Hippocampal formation (tissue), 2 donors: ENCODE measurements at places on chromosomes 4 and X.

GRCh38 chr4:4818415-4819212, 40.9 kb upstream of the MSX1 start:
- DNase-seq: no peak

GRCh38 chr4:151666501-151666900, 94.3 kb downstream of the GATB start:
- DNase-seq: no peak

DNA sequence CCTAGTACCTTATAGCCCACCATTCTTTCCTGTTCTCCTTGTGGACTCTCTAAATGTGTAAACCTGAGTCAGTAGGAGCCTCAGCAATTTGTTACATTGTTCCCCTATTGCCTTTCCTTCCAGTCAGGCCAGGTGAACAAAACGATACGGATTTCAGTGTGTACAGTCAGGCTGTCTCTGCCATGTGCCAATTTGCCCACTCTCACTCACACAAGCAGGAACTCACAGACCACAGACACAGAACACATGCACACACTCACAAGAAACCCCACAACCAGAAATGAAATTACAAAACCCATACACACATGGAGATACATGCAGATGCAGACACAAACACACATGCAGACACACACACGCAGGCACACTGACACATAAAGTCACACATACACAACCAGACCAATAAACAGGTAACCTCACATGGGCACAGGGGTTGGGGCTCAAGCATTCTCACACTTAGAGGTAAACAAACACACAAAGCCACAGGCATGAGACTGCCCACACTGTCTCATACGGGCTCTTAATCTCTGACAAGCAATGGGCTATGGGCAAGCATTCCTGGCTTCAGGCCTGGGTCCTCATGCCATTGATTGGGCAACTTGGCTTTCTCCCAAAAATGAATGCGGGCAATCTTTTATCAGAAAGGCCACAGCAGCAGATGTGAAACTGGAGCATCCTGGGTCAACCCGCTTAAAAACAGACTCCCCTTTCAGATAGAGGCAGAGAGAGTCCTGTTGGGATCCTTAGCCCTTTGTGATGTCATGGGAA, 68.7 kb downstream of the NBDY start:
- DNase-seq: no peak

DNA sequence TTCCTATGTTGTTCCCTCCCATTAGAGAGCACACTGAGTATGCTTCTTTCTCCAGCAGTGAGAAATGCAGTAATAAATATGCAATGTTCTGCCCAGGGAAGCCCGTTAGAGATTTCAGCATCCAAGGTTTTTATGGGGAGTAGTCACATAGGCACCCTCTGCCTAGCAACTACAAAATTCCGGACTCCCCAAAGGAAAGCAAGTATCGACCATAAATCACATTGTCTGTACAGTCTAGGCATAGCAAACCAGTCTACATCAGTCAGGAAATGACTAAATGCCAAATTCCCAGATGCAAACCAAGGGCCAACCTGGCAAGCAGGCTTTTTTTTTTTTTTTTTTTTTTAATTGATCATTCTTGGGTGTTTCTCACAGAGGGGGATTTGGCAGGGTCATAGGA, 34.8 kb downstream of the GPR101 start:
- no peak for DNase-seq

GRCh38 chr4:119286377-119287002, 35.4 kb downstream of the FABP2 start:
- DNase-seq: no peak

DNA sequence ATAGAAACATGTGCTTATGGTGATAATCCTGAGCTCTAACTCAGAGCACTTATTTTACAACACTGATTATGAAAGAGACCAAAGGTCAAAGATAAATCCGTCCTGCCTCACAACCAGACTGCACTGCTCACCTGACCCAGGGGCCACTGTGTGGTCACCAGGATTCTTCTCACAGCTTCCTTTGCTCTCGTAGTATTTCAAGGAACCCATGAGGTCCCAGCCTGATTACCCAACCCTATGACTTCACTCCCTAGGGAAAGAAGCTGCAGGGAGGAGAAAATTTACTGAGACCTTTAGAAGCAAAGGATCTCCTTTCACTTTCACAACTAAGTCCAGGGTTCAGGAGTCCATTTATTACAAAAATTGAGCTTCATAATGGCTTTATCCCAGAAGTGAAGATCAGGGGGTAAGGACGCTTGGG, 9.6 kb downstream of the SLC25A5 start:
- no peak for DNase-seq

DNA sequence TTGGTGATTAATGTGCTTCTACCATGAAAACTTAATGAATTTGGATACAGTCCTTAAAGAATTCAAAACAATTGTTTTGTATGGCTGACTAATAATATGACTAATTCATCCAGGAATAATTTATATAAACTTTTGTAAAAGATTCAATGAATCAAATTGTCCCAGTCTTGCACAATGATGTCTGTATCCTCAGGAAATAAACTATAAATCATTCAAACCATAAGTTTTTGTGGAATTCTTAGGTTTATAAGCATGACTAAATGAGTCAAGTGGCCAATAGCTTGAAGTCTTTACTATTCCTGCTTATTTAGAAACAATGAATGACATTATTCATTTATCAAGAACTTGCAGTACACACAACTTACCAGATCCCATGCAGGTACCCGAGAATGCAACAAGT, 935.0 kb upstream of the INTU start:
- DNase-seq: no peak

- peak; percentile 12 for DNase-seq
These were observed 35.9 kb upstream of the LRAT start for GRCh38 chr4:154707877-154708276.

GRCh38 chr4:127922226-127922625, 41.5 kb downstream of the PLK4 start:
- no peak for DNase-seq

DNA sequence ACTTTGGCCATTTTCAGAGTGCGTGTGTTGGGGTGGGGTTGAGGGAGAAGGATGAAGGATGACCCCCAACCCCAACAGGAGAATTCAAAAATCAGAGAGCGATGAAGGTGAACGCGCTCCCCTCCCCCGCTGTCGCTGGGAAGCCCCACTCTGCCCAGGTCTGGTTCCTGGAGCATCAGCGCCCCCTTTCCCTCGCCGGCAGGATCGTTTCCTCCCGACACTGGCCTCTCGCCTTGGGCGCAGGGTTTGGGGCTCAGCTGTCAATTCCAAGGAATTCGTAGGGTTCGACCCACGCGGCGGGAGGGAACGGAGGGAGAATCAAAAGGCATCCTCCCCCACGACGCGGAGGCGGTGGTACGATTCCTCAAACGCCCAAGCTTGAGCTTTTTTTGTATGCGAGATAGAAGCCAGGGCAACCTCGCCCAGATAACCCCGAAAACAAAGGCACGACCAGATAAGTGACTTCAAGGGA, 1.0 kb upstream of the PDGFRA start:
- DNase-seq: no peak

DNA sequence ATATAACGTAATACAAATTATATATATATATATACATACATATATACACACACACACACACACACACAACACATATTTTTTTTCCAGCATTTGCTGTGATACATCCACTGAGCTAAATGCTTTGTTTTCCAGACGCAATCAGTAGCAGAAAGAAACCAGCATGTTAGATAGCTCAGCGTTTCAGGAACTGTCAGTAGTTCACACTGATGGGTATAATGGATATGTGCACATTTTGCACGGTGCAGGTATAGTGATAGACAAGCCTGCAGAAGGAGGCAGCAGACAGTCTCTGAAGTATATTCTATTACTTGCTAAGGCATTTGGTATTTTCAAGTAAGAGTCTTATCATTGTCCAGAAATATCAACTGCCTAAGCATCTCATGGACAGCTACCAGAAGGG, 741.6 kb upstream of the HS3ST1 start:
- no peak for DNase-seq

DNA sequence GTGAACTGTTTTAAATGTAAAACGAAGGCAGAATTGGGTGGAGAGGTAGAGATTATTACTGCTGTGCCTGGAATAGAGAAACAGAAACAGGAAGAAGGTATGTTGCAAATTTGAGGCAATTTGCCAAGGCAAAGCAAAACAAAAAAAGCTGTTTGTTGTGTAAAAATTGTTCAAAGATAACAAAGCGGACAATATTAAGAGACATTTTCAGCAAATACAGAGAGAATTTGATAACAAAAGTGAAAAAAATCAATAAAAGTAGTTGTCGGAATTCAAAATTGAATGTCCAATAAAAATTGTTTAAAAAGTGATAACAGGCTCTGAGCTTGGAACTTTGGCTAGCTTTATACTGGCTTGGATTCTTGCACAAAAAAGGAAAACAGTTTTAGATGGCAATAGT, 14.4 kb upstream of the SMS start:
- DNase-seq: no peak

DNA sequence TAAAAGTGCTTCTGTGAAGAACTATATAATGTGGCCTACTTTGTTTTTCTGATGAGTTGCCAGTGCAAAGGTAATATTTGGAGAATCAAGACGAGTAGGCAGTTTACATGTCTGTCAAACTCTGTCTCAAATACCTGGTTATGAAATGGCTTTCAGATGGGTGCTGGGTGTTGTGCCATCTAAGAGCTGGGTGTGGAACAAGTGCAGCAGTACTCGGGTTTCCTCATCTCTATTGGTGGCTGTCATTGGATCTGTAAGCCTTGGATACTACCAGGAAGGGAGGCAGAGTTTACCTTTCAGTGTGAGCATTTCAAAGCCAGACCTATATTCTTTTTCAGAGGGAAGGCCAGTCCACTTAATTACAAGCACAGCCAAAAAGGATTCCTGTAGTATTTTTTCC, 37.2 kb downstream of the MTM1 start:
- DNase-seq: no peak

- DNase-seq: no peak
These were observed 158.3 kb downstream of the AFAP1 start for GRCh38 chr4:7781366-7781765.

DNA sequence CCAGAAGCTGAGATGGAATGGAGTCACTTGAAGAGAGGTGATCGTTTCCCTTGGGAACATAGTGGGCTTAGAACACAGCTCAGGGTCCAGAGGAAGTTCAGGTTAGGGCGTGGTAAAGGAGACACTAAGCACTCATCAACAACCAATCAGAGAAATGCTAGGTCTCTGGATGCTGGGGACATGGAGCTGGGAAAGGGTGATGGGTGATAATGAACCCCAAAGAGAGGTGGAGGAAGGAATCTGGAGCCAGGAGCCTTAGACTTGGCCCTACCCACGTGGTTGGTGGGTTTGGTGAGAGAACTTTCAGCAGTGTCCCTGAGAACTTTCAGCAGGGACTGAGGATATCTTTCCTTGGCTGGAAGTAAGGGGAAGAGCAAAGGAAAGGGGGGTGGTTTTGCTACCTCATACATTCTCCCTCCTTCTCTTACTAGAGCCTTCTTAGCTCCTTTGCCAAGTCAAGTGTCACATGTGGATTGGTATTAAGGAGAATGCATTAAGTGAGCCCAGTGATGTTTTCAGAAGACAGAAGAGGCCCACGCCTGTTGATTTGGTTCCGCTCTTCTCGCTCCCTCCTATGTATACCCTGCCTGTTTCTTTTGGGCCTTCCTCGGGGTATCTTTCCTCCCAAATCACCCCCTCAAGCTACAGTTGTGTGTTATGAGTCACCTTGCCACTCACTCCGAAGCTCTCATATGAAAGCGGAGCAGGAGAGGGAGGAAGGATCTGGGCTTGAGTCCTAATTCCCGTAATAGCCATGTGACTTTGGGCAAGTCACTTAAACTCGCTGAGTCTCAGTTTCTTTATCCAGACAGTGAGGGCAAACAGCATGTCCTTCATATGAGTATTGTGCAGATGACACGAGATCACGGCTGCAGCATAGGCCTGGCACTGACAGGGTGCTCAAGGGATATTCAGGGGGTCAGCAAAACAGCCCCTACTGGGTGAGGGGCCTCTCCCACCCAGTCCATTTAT, 63.1 kb downstream of the TSC22D3 start:
- no peak for DNase-seq

DNA sequence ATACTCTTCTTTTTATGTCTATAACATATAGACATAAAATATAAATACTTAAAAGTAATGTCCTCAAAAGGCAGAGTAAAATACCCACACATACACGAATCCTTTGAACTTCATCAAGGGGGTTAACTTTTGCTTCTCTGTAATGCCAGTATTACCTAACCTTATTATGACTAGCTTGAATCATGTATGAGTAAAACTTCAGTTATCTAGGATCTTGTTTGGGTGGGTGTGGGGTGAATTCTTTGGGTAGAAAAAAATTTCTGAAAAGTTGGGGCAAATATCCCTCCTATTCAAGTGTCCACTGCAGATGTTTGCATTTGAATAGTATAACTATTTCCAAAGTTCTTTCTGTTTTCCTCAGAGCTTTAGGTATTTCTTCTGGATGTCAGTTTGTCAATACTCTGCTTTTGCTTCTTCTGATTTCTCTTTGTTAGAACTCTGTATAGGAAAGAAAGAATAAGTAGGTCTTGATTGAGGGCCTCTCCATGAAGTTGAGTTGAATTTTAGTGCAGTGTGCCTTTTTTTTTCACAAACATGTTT, 173.8 kb downstream of the ADGRL3 start:
- DNase-seq: no peak

GRCh38 chrX:9298221-9298620, 166.6 kb upstream of the TBL1X start:
- no peak for DNase-seq

- DNase-seq: peak; percentile 70
These were observed 220.4 kb downstream of the SPRY1 start for GRCh38 chr4:123616951-123617461.

GRCh38 chrX:150454083-150454482, 91.0 kb downstream of the MAMLD1 start:
- no peak for DNase-seq

DNA sequence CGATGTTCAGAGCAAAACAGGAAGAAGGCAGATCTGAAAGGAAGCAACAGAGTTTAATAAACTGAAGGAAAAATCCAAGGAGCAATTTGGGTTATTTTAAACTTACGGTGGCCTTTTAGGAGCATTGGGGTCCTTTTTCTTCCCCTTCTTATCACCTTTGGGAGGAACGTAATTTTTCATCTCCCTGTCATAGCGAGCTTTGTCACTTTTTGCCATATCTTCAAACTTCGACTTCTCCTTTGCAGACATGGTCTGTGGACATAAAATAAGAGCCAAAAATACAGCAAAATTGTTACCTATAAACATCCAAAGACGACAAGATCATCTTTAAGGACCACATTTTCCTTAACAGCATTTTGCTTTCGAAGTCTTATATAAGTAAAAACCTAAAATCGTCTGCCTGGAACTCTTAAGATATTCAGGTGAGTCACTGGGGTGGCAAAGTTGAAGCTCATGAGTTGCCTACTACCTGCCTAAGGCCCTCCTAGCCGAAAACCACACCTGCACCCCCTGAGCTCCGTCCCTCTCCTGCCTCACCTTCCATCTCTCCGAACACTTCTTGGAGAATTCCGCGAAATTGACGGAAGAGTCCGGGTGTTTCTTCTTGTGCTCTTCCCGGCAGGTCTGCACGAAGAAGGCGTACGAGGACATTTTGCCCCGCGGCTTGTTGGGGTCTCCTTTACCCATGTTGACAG, 1.0 kb downstream of the HMGB2 start:
- DNase-seq: no peak

- DNase-seq: no peak
These were observed 978 bp downstream of the HS6ST2 start for GRCh38 chrX:132957211-132958090.

GRCh38 chr4:108833046-108833445, 70.2 kb upstream of the ETNPPL start:
- DNase-seq: no peak

GRCh38 chrX:107632346-107632745, 4.0 kb downstream of the PRPS1 start:
- no peak for DNase-seq
